ENCODE measurements at places on chromosomes 6 and 20.

GRCh38 chr20:15039088-15039752 lies 701.8 kb upstream of the FLRT3 start:
- peak; percentile 90 for DNase-seq

DNA sequence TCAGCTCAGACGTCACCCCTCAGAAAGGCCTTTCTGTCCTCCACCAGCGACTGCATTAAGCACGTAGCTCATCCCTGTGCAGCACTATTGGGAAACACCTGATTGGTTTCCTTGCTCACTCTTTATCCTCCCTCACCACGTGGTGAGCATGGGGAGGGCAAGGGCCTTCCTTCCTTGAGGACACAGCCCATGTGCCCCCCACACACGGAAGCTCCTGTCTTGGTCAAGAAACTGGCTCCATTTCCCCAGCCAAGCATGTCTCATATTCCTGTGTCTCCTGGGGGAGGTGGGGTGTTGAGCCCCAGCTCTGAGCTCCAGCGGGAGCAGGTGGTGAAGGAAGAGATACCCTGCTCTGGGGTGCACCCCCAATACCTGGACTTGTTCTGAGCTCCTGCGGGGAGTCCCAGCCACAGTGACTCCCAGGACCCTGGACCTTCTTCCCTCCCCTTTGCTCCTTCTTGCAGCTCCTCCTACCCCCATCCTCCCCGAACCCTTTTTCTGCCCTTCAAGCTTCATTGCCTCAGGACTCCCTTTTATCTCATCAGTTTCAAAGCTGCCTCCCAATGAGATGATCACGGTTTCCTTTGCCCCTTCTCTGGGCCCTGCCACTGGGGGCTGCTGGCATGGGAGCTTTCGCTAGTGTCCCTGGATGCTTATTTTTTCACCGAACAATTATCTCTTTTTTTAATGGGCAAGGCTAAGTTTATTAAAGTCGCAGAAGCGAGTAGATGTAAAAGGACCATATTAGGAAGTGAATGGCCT lies 230.1 kb downstream of the TFAP2C start:
- no peak for DNase-seq

GRCh38 chr20:41029150-41029901 lies 704 bp downstream of the TOP1 start:
- no peak for DNase-seq

GRCh38 chr6:113039005-113039404 lies 691.9 kb downstream of the RFPL4B start:
- no peak for DNase-seq

GRCh38 chr20:14521436-14521835 lies 184.0 kb upstream of the FLRT3 start:
- peak; percentile 40 for DNase-seq

DNA sequence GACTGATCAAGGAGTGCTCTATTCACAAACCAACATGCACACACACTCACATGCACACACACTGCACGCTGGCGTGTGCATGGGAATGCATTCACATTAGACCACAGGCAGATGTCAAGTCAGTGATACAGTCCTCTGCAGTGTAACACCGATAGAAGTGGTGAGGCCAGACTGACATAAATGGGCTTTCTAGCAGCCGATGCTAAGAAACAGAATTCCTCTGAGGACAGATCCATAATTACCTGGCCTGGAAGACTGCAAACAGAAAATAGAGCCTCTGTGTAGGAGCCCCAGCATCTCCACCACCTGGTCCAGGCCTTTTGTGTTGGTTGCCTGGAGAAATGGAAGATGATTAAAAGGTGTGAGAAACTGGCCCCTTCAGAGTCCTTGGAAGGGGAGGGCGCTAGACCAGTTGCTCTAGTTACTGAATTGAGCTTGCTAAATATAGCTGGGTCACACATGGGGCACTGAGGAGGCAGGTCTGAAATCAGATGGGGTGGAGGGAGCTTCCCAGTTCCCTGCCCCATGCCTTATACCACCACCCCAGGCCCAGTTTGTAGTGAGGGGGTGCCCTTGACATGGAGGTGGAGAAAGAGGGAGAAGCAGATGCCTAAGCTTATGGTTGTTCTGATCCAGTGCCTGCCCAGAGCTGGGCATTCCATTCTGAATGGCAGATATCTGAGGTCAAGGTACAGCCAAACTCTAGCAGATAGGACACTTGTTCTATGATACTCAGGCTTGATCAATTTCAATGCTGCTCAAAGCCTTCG lies 233.8 kb downstream of the LRFN2 start:
- no peak for DNase-seq

DNA sequence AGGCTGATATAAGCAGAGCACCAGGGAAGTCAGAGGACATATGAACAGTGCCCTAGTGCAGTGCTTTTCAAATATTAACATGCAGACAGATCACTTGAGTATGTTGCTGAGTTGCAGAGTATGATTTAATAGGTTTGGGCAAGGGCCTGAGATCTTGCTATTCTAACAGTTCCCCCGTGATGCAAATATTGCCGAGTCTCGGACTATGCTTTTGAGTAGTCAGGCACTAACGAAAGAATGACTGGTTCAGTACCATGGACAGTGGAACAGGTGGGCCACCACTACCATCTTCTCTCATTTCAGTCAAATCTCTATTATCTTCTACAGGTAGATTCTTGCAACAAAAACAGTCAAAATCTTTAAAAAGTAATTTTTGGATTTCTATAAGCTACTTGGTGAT lies 3.7 kb upstream of the TMEM200A start:
- no peak for DNase-seq

DNA sequence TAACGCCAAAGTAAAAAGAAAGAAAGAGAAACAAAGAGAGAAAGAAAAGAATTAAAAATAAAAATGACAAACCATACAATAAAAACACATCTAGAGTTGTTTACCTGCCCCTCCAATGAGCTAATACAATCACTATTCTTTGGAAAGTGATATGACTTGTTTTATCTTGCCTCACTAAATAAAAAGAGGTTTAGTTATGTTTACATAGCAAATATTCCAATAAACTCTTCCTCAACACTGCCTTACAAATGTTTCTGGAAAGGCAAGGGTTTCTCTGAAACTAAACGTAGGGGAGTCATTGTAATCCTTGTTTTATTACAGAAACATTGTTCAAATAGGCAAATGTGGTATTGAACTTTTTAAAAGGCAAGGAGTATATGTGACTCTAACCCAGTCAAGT lies 396.2 kb downstream of the EPM2A start:
- no peak for DNase-seq

DNA sequence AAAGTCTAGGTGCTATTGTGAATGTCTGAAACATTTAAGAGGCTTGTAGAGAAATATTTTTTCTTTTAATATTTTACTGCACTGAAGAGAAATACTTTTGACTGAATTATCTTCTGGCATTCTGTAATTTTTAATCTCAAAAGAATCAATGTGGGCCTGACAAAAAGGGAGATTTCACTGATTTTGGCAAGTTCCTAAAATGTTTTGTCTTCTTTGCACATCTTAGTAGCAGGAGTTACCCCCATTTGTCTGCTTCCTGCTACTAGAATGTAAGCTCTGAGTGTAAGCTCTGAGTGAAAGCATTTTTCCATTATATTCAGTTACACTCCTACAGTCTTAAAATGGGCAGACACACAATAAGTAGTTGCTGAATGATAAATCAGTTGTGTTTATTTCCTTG lies 31.1 kb downstream of the HDAC2 start:
- DNase-seq: no peak

GRCh38 chr20:19934792-19935491 lies 82.2 kb upstream of the NAA20 start:
- DNase-seq: peak; percentile 41

- DNase-seq: peak; percentile 51
Observed at GRCh38 chr6:42555477-42556457, 8.1 kb upstream of the UBR2 start.

DNA sequence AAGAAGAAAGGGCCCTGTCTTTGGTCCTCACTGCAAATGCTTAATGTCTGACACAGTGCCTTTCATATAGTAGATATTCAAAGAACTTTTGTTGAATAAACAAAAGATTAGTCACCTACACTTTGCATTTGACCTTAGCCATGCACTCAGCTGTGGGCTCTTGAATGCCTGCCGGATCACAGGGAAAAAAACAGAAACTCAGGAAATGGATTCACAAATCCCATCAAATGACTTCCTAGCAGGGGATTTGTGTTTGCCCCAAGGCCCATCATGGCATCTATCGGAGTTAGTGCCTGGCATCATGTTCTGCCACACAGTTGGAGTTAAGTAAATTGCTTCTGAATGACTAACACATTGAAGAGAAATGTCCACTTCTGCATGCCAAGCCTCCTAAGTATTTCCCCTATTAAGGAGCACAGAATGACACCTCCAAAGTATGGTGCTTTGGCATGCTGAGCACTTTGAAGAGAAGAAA lies 72.3 kb upstream of the DST start:
- peak; percentile 100 for DNase-seq

GRCh38 chr6:85127168-85127498 lies 322.8 kb upstream of the NT5E start:
- DNase-seq: no peak

DNA sequence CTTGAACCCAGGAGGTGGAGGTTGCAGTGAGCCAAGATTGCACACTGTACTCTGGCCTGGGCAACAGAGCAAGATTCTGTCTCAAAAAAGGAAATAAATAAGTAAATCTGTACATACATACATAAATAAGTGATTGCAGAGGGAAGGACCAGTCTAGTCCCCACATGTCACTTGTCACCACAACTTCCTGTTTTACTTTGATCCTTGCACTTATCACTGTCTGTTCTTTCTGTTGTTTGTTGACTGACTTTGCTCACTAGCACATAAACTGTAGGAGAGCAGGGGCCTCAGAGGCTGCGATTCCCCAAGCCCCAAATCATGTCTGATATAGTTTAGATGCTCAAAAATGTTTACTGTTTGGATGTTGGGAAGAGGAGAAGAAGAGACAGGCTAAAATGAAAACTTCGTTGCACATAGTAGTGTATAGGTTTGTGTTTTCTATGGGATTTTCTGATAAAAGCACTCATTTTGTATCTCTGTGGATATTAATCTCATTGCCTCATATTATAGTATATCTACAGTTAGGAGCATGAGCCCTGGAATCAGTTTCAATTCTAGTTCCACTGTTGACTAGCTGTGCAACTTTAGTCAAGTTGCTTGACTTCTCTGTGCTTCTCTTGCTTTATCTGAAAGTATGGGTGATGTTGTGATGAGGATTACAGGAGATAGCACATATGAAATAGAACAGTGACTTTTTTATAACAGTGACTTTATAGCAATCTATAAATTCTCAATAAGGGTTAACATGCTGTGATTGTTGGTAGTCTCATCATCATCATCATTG lies 165.0 kb downstream of the TBC1D7 start:
- no peak for DNase-seq

GRCh38 chr6:108752733-108753590 lies 95.3 kb upstream of the ARMC2 start:
- no peak for DNase-seq

DNA sequence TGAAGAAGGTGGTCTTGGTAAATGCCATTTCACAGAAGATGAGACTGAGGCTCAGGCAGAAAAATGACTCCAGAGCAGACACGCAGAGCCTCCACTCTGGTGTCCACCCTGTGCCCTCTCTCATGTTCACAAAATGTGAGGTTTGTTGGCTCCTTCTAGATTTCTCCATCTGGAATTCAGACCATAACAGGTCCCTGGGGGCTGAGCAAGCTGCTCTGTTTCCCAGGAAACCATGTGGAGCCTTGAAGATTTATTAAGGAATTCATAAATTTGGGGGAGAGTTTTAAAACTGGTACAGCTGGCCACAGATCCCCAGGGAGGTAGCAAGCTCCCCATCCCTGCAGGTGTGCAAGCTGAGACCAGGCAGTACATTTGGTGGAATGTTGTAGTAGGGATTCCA lies 38.8 kb upstream of the SIRPA start:
- no peak for DNase-seq

DNA sequence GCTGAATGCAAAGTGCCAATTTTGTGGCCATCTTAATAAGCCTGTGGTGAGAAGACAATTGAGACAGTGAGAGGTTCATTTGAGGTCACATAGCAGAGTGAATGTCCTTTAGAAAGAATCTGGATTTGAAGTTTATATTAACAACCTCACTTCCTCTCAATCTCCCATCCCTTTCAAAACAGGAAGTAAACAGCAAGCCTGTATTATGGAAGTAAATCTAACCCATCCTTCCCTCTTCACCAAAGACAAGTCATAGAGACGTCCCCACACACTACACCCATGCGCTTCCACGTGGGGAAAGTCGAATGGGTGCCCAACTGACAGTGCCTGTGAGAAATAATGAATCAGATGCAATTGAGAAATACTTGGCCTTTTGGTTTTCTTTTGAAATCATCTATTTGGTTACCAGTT lies 28.8 kb upstream of the CCND3 start:
- peak; percentile 59 for DNase-seq

DNA sequence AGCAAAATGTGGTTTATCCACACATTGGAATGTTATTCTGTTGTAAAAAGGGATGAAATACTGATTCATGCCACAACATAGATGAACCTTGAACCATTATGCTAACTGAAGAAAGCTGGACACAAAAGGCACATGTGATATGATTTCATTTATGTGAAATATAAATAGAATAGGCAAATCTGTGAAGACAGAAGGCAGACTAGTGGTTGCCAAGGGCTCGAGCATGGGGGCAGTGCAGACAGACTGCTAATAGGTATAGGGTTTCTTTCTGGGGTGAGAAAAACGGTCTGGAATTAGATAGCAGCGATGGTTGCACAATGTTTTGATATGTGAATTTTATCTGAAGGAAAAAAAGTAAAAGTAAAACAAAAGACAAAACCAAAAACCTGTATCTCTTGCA lies 54.6 kb upstream of the FNDC1 start:
- no peak for DNase-seq

GRCh38 chr6:138194287-138194686 lies 24.0 kb downstream of the PBOV1 start:
- no peak for DNase-seq

- no peak for DNase-seq
Observed at GRCh38 chr20:56690531-56691175, 61.5 kb downstream of the TFAP2C start.

- no peak for DNase-seq
Observed at GRCh38 chr6:156334966-156335365, 442.2 kb upstream of the ARID1B start.

- no peak for DNase-seq
Observed at GRCh38 chr20:48739395-48740291, 88.2 kb downstream of the PREX1 start.

DNA sequence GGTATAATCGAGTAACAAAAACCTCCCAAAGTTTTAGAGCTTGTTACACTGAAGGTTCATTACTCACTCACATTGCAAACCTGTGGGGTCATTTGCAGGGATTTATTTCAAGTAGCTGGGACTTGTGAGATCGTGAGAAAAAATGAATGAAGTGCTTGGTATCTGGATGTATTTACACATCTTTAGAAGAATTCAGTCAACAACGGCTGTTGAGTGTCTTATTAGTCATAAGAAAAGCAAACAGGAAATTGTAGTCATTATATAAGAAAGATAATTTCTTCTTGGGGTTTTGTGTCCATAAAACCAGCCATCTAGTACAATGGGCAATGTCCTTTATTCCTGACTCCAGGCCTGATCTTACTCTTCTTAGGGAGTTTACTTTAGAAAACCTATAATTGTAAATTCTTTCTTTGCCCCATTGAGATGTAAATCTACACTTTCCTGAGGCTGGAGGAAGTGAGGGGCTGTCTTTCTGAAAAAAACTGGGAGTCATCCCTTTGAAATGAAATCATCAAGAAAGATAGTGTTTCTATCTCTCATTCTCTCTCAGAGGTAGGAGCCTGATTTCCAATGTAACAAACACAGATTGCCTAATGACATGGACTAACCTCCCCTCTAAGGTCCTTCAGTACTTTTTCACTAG lies 202.5 kb upstream of the ASCC3 start:
- DNase-seq: peak; percentile 71

All from renal cortical epithelial cell (primary cell).